ENCODE measurements at places on chromosomes 5 and 9. TPM values are rescaled to one million over a fixed set of nuclear protein-coding genes. Genes with fewer than 3 reads are reported as not detected.
A peak's percentile ranks its signal among the peaks of the same experiment; 100 is the strongest.

The GNA14 gene
- total RNA-seq = not detected

The SPINK4 gene
- total RNA-seq = not detected

DNA sequence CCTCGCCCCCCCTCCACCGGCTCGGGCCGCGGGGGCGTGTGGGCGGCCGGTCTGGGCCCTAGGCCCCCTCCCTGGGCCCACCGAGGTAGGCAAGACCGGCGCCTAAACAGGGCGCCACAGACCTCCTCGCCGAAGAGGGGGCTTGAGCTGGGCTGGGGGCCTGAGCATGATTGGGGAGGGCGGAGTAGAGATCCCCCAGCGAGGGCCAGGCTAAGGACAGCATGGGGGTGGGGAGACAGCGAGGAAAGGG, 108.9 kb downstream of the PSD2 start:
- H3K27me3 ChIP-seq = peaks cover 80% of the 10 kb centered on the region
- no peak overlapping the region for H3K27ac ChIP-seq
- H3K36me3 ChIP-seq = no peaks in the 10 kb centered on the region
- H3K4me3 ChIP-seq = peak overlapping the region; percentile 45

DNA sequence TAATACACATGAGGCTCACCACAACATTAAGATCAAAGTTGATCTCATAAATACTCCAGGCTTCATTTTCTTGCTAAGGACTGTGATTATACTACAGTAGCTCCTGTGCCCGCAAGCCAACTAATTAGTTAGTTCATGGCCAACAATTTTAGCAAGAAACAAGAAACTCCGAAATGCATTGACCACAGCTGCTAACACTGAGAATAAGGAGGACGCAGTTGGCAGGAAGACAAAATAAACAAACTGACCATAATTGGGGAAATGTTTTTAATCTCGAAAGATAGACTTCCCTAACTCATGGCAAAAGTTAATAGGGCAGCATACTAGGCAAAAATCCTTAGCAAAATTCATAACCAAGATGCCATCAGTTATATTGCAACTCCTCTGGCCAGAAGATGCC, 115.5 kb upstream of the SPEF2 start:
- no peak overlapping the region for H3K27ac ChIP-seq
- no peaks in the 10 kb centered on the region for H3K36me3 ChIP-seq
- H3K27me3 ChIP-seq = no peaks in the 10 kb centered on the region

DNA sequence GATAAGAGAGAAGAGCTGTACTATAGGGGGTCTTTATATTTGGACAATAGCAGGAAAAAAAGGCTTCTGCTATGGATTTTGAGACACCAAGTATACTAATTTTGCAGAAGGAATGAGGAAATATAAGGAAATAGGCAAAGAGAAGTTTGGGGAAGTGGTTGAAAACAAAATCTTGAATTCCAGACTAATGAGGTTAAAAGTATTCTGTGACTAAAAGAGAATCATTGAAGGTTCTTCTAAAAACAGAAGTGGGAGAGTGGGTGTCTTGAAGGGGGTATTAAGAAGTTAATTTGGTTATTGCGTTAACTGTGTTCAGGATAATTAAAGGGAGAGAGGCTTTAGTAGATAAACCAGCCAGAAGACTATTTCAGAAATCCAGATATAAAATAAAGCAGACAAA, 148.7 kb downstream of the RFK start:
- no peak overlapping the region for H3K27ac ChIP-seq
- no peak for DNase-seq
- H3K27me3 ChIP-seq = no peaks in the 10 kb centered on the region
- no peaks in the 10 kb centered on the region for H3K4me1 ChIP-seq
- H3K36me3 ChIP-seq = no peaks in the 10 kb centered on the region

DNA sequence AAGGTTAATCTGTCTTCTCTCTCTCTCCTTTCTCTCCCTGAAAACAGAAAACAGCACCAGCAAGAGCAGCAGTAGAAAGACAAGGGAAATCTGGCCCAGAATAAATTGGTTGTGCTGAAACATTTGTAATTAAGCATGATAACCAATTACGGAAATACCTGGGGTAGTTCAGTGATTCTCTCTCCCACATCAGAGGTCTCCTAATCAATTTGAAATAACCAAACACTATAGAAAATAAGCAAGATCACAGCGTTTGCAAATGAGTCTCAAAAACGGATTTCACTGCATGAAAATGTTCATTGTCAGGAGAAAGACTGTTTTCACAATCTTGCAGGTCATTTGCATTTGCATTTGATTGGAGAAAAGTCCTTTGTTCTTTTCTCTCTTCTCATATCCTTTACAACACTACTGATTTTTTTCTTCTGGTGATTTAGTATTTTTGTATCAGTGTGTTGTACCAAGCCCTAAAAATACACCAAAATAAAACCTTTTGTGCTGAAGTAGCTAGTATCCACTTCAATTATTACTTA, 36.8 kb upstream of the CDH6 start:
- H3K36me3 ChIP-seq = no peaks in the 10 kb centered on the region
- no peak overlapping the region for H3K4me3 ChIP-seq
- H3K27me3 ChIP-seq = no peaks in the 10 kb centered on the region
- no peak overlapping the region for H3K27ac ChIP-seq
